ENCODE measurements at places on chromosomes 1 and 21.

DNA sequence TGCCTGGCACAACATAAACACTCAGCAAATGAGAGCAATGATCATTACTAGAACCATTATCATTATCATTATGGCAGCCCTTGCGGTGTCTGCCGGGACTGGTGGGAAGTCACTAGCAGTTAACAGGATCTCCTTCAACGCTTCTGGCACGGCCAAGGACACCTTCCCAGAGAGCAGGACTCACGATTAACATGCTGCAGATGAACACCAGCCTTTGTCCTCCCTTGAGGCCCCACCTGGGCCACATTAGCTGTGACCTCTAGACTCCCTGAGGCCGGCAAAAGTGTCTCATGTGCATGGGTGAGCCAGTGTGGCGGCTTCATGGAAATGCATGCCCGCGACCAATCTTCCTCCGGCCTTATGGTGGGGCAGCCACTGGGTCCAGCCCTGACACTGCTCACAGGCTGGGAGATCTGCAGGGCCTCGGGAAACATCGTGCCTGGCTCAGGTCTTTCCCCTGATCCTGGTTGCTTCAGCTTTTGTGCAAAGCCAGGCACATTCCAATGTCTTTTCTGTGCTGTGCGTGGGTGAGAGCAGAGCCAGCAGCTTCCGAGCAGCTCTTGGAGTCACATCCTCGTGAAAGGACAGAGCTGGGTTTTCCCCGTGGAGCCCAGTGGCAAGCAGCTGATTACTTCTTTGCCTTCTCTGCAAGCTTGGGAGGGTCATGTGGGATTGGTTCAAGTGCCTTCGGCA, 107.3 kb downstream of the HMGB4 start:
- DNase-seq = no peak

DNA sequence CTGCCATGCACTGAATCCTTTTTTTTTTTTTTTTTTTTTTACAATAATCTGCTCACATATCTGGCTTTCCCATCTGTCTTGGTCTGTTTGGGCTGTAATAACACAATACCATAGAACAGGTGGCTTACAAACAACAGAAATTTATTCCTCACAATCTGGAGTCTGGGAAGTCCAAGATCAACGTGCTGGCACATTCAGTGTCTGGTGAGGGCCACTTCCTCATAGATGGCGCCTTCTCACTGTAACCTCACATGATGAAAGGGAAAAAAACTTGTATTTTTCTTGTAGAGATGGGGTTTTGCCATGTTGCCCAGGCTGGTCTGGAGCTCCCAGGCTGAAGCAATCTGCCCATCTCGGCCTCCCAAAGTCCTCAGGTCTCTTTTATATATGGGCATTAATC, 13.0 kb upstream of the PARP1 start:
- no peak for DNase-seq

DNA sequence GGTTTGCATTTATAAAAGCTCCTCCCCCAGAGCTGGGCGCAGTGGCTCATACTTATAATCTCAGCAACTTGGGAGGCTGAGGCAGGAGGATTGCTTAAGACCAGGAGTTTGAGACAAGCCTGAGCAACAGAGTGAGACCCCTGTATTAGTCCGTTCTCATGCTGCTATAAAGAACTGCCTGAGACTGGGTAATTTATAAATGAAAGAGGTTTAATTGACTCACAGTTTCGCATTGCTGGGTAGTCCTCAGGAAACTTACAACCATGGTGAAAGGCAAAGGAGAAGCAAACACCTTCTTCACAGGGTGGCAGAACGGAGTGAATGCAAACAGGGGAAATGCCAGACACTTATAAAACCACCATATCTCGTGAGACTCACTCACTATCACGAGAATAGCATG, 52.5 kb downstream of the ZNF684 start:
- no peak for DNase-seq

DNA sequence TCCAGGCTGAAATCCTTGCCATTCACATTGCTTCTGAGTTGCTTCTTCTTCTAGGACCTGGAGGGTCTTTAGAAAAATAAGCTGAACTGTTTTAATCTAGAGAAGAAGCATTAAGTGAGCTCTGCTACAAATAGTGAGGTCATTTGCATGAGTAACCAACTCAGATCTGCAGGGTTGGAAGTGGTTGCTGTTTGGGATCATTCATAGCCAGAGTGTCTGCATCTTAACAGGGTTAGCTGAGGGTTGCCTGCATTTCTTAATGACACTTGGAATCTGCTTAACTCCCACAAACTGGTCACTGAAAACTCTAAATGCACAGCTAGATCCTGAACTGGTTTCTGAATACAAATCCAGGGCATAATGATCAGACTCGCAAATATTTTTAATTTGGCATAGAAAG, 9.9 kb downstream of the CNIH3 start:
- no peak for DNase-seq

GRCh38 chr1:219372916-219373615, 199.4 kb downstream of the LYPLAL1 start:
- no peak for DNase-seq

DNA sequence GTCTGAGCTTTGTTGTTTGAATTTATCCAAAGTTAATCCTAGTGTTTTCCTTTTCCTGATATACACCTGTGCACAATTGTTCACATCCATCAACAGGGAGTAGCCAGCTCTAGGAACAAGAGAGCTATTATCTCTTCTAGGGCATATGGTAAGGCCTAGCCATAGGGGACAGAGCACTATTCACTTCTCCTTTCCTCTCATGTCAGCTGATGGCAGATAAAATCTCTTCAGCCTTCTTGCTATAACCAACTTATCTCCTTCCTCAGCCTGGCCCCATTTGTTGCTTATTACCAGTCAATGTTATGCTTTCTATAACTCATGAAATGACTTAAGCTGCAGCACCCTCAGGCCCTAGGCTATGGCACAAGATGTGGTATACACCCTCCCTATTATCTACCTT, 38.9 kb downstream of the PATJ start:
- DNase-seq = no peak

GRCh38 chr1:167602840-167603239, 27.2 kb upstream of the RCSD1 start:
- no peak for DNase-seq

GRCh38 chr1:40383095-40383487, 9.6 kb downstream of the SMAP2 start:
- DNase-seq = no peak

- DNase-seq = no peak
These were observed 553.6 kb downstream of the NUF2 start for GRCh38 chr1:163875200-163875926.

- DNase-seq = no peak
These were observed 82.3 kb downstream of the NOTCH2 start for GRCh38 chr1:119987112-119987511.

GRCh38 chr1:227944931-227945890, 2.5 kb downstream of the WNT9A start:
- no peak for DNase-seq

- DNase-seq = no peak
These were observed 14.2 kb upstream of the TTC22 start for GRCh38 chr1:54815086-54815876.

DNA sequence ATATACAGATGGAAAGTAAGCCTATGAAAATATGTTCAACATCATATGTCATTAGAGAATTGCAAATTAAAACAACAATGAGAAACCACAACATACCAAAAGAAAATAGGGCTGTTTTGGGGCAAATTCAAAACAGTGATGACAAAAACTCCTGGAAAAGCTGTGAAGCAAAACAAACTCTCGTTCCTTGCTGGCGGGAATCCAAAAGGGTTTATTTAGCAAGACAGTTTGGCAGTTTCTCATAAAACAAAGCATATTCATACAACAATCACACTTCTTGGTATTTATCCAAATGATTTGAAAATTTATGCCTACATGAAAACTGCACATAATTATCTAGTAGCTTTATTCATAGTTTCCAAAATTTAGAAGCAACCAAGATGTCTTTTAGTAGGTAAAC, 44.4 kb downstream of the COL11A1 start:
- DNase-seq = no peak

DNA sequence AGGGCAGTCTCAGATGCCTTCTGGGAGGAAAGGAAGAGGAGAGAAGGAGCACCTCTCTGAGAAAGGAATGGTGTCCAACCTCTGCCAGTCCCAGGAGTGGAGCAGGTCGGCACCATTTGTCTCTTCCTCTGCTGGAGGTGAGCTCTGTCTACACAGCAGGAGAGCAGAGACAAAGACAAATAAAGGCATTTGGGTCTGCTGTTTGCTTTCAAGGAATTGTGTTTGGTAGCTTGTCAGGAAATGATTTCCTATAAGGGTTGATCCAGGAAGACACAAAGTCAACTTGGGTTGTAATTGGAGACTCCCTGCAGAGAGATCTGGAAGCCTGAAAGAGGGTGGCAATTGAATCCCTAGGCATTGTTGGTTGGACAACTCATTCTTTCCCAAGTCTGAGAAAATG, 34.5 kb upstream of the PLXNA2 start:
- no peak for DNase-seq

- no peak for DNase-seq
These were observed 62.7 kb upstream of the BCL10 start for GRCh38 chr1:85339089-85339488.

DNA sequence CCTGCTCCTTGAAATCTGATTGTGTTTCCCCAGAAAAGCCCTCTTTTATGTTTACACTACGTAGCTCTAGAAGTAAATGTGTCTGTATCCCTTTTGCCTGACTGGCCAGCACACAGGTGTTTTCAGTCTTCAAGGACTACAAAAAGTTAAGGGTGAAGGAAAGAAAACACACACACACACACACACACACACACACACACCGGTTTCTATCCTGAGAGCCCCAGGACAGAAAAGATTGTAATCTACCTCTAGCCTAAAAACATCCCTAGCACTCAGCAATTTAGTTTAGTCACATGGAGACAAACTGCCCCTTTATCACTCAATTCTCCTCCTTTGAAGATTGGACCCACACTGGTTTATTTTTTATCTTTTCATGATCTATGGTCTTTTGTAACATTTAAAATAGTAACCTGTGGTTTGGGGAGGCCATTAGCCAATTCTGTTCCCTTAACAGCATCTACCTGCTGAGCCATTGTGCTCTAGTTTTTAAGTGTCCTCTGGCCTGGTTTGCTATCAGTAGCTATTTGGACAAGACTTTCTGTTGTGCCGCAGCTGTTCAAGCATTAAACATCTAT, 15.8 kb upstream of the TRIM45 start:
- DNase-seq = no peak

DNA sequence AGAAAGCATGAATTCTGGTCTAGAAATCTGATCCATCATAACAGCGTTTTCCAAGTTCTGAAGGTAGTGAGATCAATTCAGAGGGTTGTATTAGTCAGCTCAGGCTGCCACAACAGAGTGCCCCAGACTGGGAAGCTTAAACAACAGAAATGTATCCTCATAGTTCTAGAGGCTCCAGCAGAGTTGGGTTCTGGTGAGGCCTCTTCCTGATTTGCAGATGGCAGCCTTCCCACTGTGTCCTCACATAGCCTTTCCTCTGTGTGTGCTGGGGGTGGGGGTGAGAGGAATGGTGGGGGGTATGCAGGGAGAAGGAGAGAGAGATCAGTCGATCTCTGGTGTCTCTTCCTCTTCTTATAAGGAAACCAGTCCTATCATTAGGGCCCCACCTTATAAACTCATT, 15.1 kb downstream of the ZBTB8B start:
- DNase-seq = no peak

DNA sequence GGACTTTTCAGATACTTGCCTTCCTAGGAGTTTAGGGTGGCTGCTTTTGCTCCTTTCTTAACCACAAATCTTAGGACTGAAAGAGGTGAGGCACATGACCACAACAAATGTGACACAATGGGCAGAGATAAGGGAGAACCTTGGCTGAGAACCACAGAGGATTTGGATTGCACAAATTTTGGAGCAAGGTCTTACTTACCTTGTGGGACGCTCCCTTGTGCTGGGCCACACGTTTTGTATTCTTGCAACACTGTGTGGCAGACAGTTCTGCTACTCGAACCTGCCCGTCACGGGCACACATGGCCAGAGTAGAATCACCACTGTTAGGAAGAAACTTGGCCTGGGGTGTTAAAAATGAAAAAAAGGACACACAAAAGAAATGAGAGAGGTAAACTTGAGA, 23.9 kb downstream of the DCAF8 start:
- DNase-seq = no peak

GRCh38 chr21:42626171-42626570, 27.2 kb upstream of the PDE9A start:
- DNase-seq = no peak

DNA sequence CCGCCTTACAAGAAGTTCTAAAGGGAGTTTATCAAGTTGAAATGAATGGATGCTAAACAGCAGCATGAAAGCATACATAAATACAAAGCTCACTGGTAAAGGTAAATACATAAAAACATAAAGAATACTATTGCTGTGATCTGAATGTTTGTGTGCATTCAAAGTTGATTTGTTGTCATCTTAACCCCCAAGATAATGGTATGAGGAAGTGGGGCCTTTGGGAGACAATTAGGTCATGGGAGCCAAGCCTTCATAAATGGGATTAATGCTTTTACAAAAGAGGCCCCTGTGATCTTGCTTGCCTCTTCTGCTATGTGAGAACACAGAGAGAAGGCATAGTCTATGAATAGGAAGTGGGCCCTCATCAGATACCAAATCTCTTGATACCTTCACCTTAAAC, 209.0 kb upstream of the SAMSN1 start:
- DNase-seq = no peak

- DNase-seq = no peak
These were observed 536.0 kb downstream of the LMO4 start for GRCh38 chr1:87864676-87865075.

DNA sequence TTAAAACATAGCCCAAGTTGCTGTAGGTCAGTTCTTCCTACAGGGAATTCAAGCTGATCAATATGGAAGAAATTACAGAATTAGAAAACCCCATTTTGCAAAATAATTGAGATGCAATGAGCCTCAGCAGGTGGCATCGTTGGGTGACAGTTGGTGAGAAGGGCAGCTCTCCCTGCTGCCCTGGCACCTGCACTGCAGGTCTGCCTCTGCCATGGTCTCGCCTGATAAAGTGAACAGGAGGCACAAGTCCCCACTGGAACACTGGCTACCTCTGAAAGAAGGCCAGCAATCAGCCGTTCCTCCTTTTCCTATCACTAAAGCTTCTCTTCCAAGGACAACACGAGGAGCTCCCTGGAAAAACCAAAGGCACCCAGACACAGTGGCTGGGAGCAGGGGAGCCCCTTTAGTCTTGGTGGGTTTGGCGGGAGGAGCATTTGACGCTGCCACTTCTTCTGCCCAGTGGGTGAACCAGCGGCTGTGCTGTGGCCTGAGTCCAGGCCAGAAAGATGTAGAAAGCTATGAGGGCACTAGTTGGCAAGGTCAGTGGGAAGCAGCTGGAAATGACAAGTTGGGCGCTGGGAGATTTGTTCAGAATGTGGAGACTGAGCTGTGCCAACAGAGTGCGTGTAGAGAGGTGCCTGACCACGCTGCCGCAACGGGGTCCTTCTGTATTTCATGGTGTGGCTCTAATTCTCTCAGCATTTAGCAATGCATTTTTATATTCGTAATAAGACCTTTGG, 93.1 kb downstream of the RIPK4 start:
- no peak for DNase-seq

- no peak for DNase-seq
These were observed 156.0 kb downstream of the PGBD5 start for GRCh38 chr1:230270185-230270558.

- DNase-seq = no peak
These were observed 57.3 kb downstream of the OBSCN start for GRCh38 chr1:228265167-228265566.
